NCI-H1092 (cell line): ENCODE measurements at places on chromosomes 12 and 14.

DNA sequence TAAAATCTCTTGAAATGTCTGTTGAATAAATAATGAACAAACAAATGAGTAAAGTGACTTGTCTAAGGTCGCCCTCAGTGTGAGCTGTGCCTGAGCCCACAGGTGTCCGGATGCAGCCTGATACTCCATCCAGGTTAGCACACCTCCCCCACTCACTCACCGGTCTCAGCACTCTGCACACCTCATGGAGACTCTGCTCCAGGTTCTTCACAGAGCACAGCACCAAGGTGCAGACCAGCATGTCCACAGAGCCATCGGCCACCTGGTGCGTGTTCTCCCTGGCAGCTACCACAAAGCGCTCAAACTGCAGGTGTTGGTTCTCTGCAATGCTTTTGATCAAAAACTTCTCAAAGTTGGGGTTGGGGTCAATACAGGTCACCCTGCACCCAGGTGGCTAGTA is 4.1 kb upstream of the KRT7 start:
- DNase-seq = no peak

GRCh38 chr14:76293923-76294322 is 82.0 kb upstream of the ESRRB start:
- DNase-seq = no peak

DNA sequence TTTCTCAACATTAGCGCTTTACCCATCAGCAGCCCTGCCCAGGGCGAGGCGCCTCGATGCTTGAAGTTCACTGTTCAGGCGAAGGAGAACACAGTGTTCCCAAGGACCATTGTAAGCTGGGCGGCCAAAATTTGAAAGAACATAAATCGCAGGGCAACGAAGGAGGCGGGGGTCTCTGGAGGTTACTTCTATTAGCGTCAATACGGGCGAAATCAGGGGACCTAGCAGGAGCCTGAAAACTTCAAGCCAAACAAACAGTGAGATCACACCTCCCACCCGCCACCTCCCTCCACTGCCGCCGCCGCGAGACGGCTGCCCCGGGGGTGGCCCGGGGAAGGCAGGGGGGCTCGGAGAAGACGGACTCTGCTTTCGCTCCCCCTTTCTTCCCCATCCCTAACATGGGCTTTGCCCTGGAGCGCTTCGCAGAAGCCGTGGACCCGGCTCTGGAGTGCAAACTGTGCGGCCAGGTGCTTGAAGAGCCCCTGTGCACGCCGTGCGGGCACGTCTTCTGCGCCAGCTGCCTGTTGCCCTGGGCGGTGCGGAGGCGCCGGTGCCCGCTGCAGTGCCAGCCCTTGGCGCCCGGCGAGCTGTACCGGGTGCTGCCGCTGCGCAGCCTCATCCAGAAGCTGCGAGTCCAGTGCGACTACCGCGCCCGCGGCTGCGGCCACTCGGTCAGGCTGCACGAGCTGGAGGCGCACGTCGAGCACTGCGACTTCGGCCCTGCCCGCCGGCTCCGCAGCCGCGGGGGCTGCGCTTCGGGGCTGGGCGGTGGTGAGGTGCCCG is at the start of gene PDZRN4:
TSS of gene PDZRN4 (plus strand) at position 263 of the 783 bp plus-strand sequence.
- DNase-seq = no peak

GRCh38 chr14:105093038-105093430 is 27.8 kb upstream of the GPR132 start:
- DNase-seq = no peak

GRCh38 chr14:78446807-78447206 is 276.6 kb downstream of the NRXN3 start:
- DNase-seq = no peak

GRCh38 chr14:81301813-81302212 is 81.1 kb upstream of the GTF2A1 start:
- DNase-seq = no peak

DNA sequence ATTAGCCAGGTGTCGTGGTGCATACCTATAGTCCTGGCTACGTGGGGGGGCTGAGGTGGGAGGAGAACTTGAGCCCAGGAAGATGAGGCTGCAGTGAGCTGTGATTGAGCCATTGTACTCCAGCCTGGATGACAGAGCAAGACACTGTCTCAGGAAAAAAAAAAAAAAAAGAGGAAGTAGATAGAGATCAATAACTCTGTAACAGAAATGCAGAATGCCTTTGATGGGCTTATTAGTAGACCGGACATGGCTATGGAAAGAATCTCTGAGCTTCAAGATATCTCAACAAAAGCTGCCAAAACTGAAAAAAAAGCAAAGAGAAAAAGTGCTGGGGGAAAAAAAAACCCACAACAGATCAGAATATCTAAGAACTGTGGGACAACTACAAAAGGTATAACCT is 37.5 kb downstream of the GPR68 start:
- no peak for DNase-seq

DNA sequence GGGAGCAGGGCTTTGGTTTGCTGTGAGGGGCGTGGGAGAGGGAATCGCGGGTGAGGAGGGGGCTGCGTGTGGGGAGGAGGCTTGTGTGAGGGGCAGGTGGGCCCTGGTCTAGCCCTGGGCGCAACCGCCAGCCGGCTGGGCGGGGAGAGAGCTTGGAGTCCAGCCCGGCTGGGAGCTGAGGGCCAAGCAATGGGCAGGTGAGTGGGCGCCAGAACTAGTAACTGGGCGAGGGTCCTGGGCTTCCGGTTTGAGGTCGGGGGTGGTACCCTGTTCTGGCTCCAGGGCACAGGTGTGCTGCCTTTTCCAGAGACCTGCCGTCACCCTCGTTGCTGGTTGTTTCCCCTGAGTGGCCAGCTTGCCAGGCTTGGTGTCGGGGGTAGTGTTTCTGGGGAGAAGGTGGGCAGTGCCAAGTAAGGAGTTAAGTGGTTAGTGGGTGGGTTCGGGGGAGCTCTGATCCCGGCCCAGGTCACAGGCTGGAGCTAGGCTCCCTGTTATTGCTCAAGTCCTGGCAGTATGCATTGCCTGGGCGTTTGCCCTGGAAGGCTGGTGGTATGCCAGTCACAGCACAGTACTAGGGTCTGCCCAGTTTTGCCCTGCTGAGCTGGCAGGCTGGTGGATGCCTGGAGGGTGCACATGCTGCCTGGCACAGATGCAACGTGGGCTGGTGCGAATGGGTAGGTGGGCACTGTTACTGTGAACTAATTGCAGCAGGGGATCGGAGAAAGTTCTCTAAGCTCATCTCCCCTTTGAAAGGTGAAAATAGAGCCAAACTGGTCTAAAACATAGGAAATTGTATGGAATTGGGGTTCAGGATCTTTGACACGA is 683 bp downstream of the CIPC start:
- DNase-seq = no peak

GRCh38 chr12:76030341-76031080 is 1.1 kb downstream of the PHLDA1 start:
- no peak for DNase-seq

DNA sequence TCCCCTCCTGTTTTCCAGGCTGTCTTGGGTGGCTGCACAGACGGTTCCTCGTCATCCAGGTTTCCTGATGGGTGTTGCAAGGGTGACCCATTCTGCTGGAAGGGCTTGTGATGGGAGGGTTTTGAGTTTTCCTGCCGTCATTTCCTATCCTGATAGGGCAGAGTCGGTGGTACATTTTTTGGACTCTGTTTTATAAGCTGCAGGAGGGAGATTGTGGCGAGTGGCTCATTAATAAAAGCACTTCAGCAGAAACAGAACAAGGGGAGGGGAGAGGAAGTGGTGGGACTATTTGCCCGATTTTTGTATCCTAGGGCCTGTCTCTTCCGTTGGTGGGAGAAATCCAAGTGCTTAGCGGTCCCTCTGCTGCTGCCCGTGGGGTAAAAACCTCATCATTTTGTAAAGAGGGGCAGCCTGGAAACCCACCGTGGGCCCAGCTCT is 40.0 kb downstream of the TSPAN9 start:
- no peak for DNase-seq

DNA sequence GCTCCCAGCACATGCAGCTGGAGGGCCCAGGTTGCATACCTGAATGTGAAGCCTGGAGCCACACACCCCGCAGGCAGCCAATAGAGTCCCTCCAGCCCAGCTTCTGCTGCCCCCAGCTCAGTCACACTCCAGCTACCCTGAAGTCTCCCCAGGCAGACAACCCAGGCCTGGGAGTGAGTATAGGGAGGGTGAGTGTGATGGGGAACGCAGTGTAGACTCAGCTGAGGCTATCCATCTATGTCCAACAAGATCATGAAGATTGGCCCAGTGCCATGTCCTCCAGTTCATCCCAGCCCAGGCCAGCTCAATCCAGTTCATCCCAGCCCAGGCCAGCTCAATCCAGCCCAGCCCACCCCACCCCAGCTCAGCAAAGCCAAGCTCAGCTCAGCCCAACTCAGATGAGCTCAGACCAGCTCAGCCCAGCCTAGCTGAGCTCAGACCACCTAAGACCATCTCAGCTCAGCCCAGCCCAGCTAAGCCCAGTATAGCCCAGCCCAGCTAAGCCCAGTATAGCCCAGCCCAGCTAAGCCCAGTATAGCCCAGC is 330.4 kb downstream of the TMEM121 start:
- DNase-seq = no peak

GRCh38 chr12:54282949-54283593 is 2.5 kb downstream of the HNRNPA1 start:
- no peak for DNase-seq

DNA sequence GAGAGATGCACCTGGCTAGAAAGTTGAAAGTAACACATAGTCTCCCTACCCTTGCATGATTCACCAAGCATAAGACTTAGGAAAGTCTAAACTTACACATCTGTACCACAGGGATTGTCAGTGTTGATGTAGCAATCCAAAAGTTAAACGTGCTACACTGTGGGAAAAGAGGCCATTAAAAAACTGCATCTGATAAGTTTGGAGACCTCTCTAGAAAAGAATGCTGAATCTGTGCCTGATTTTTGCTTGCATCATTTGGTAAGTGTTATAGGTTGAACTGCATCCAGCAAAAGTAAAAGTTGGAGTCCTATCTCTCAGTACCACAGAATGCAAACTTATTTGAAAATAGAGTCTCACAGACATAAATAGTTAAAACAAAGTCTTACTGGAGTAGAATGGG is 126.6 kb downstream of the SLC6A15 start:
- DNase-seq = no peak

DNA sequence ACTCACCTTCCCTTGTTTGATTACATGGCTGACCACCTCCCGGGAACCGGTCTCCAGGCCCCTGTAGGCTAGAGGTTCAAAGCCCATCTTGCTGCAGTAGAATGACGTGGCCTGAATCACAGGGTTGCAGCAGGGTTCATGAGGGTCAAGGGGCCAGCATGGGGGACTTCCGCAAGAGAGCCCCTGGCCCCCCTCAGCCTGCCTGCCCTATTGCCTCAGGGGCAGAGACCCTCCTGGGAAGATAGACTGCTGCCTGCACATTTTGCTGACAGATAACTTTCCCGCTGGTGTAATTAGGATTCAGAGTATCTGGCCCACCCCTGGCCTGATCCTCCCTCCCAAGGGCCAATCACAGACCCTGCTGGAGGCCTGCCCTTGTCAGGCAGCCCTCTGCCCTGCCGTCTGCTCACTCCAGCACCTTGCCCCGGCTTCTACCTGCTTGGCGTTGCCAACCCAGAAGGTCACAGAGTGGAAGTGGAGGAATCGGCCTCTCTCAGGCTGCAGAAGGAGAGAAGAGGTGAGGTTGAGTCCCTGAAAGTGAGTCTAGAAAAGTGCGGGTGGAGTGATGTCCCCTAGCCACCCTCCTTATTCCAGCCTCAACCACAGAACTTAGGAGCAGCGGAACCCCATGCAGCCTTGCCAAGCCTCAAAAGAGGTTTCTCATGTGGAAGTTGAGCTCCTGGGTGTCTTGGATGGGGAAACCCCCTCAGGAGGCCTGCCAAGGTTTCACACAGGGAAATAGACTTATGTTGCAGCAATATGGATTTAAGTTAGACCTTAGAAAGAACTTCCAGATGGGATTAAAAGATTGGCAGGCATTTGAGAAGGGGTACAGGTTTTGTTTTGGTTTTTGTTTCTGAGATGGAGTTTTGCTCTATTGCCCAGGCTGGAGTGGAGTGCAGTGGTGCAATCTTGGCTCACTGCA is 1.1 kb downstream of the HPD start:
- DNase-seq = no peak

DNA sequence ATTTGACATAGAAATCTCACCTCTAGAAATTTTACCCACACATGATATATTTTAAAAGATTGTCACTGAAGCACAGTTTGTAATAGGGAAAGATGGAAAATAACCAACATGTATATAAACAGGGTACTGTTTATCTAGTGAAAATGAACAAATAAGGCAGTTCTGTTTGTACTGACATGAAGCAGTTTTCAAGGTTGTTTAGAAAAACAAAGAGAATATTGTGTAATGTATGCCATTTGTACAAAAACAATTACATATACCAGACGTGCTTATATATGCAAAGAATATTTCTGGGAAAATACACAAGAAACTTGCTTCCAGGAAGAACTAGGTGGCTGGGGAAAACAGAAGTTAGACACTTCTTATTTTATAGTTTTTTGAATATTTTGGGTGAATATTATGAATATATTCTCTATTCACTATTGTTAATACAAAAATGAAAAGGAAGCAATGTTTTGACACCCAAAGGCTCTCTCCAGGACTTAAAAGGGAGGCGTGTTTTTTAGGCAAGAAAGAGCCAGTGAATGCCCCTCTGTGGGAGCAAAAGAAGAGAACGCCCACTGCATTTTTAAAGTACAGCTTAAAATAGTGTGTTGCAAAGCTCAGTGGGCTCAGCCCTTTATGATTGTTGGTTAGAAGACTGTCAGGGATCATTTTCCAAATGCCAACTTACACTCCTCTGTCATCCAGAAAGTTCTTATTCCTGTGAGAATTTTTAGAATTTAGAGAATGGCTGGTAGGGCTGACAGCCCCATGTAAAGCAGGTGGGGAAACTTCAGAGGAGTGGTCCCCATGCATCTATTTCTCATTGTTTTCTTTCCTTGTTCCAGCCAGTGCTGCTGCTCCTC is 59.6 kb upstream of the FERMT2 start:
- no peak for DNase-seq

DNA sequence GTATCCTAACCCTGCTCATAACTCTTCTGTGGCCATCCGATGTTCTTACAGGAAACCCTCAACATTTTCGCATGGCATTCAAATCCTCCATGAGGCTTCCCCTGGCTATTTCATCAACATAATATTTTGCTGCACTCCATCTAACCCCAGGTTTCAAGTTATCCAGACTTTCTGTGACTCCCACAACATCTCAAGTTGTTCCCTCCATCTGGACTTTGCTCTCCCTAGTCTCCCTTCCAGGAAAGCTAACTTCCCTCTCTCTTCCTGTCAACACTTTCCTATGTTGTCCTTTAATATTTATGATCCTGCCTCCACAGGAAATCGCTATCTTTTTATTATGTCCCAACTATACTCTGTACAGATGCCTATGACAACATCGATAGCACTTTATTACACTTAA is 146.1 kb downstream of the METTL25 start:
- no peak for DNase-seq

GRCh38 chr12:128245905-128246304 is 21.1 kb upstream of the TMEM132C start:
- no peak for DNase-seq

GRCh38 chr14:74591899-74592298 is 20.1 kb downstream of the LTBP2 start:
- no peak for DNase-seq

GRCh38 chr14:30180219-30180618 is 252.6 kb upstream of the PRKD1 start:
- no peak for DNase-seq

- DNase-seq = no peak
Observed at GRCh38 chr12:131883521-131883900, 10.9 kb upstream of the ULK1 start.

GRCh38 chr14:104721505-104722431 is 2.3 kb upstream of the ADSS1 start:
- no peak for DNase-seq
